ENCODE measurements at places on chromosomes 16 and 17.

GRCh38 chr16:50842013-50842505 lies 100.2 kb downstream of the CYLD start:
- DNase-seq: no peak

GRCh38 chr16:63326736-63327339 lies 1290.6 kb upstream of the CDH8 start:
- no peak for DNase-seq

- no peak for DNase-seq
These were observed 4.8 kb downstream of the PRSS53 start for GRCh38 chr16:31083981-31084380.

GRCh38 chr17:20281860-20282259 lies 185.5 kb downstream of the LGALS9B start:
- DNase-seq: no peak

DNA sequence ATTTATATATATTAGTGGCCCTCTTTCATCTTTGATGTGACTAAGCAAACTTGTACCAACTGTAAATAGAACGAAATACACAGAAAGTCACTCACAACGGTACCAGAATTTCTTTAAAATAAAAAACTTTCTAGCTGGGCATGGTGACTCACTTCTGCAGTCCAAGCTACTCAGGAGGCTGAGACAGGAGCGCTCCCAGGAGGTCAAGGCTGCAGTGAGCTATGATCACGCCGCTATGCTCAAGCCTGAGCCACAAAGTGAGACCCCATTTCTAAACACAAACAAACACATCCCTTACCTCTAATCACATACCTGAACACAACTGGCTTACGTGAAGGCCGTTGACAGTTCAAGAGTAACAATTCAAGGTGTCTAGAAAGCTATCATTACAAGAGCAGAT lies 29.7 kb downstream of the STAT5B start:
- no peak for DNase-seq

- no peak for DNase-seq
These were observed 79.8 kb downstream of the ARHGAP23 start for GRCh38 chr17:38507921-38508569.

GRCh38 chr17:74561586-74561985 lies 5.7 kb downstream of the CD300H start:
- DNase-seq: no peak

- no peak for DNase-seq
These were observed 64.2 kb upstream of the DOC2B start for GRCh38 chr17:245611-246010.

- no peak for DNase-seq
These were observed 54.1 kb downstream of the VAC14 start for GRCh38 chr16:70746708-70747424.

GRCh38 chr16:13999895-14000425 lies 71.2 kb upstream of the MRTFB start:
- no peak for DNase-seq

GRCh38 chr16:89033304-89033703 lies 56.3 kb upstream of the CBFA2T3 start:
- no peak for DNase-seq

DNA sequence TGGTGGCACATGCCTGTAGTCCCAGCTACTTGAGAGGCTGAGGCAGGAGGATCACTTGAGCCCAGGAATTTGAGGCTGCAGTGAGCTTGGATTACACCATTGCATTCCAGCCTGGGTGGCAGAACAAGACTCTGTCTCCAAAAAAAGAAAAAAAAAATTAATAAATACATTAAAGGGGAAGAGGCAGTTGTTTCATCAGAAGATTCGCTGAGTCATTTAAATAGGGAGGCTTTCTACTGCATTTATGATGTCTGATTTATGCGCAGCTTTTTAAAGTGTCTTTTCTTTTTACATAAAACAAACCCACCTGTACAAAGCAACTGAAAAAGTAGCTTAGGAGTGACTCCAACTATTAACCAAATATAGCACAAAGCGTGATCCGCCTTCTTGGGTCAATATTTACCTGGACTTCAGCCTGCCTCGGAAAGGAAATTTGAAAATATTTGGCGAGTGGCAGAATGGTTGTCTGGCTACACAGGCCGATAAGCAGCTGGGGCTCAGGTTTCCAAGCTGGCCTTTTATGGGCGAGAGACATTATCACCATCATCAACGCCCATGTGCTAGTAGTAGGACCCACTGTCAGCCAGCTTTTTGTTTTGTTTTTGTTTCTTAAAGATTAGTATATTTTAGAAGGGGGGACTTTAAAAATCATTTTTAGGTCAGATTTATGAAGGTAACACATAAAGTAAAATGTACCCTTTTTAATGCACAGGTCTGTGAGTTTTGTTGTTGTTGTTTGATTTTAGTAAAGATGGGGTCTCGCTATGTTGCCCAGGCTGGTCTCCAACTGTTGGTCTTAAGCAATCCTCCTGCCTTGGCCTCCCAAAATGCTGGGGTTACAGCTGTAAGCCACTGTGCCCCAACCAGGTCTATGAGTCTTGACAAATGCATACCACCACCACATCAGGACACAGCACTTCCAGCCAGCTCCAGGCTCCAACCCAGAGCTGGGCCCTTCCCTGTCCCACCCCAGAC lies 42.5 kb upstream of the RASD1 start:
- no peak for DNase-seq

Measured in ELF-1 (cell line).